ENCODE measurements at places on chromosomes 1 and 21.

DNA sequence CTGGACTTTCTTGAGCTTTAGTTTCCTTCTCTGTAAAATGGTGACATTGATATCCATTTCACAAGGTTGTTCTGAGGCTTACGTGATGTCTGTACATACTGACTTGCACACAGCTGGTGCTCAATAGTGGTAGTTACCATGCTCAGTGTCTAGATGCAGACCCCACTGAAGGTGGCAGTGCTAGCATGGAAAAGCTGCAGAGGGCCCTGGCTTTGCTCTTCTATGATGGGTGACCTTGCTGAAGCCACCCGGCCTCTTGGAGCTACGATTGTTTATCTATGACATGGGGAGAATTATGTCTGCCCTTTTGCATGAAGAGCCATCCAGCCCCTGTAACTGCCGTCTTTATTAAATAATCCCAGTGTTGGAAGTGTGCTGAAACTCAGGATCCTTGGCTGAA lies 131.8 kb downstream of the PLXNA2 start:
- DNase-seq, result no peak

DNA sequence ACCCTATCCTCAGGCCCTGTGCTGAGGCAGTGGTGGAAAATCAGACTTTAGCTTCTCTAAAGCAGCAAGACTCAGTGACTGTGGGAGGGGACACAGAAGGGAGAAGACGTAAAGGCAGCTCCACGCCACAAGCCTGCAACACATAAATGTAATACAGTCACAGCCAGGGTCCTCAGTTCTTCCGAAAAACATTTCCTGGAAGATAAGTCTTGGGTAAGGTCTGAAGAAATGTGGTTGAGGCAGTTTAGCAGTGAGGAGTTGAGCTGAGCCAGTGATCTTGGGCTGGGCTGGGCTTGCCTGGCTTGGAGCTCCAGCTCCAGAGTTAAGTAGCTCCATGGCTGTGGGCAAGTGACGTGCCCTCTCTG lies 127.8 kb upstream of the ADAR start:
- no peak for DNase-seq

GRCh38 chr1:96840396-96840795 lies 118.8 kb downstream of the PTBP2 start:
- no peak for DNase-seq

- DNase-seq, result no peak
These were observed 133.9 kb downstream of the TTLL7 start for GRCh38 chr1:83864991-83865390.

DNA sequence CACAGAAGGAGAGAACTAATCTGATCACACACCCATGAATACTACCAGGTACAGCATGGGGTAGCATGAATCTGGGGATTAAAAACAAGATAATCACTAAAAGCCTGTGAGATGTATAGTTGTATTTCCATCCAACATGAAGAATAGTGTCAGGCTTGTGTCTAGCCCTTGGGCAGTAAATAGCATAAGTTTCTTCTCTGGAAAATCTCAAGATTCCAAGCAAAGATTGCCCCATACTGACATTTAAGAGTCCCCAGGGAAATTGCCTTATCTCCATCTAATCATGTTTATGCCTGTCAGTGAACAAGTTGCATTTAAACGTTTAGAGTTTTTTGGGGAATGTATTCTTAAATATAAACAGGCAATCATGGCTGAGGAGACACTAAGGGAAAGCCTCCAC lies 109.2 kb upstream of the SERTAD4 start:
- DNase-seq, result no peak

- no peak for DNase-seq
These were observed 104.1 kb downstream of the RIPK4 start for GRCh38 chr21:41662761-41663160.
